Activated CD8-positive, alpha-beta memory T cell treated with anti-CD3 and anti-CD28 coated beads for 24 hours (primary cell): ENCODE measurements at places on chromosomes 7 and 10.

DNA sequence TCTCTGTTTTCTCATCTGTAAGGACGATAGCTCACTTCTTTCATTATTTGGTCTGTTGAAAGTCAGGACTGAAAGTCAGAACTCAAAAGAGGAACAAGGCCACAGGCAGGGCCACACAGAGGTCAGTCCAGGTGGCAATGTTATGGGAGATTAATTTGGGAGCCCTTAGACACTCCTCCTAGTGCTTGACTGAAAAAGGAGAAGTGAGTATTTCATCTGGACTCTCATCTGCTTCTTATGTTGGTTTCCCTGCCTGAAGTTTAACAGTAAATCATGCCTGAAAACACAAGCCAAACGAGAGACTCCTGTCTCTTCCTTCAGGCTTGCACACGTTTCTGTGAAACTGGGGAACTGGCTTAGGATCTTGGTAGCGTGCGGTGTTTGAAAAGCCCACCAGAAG, 248.5 kb downstream of the BUB3 start:
- no peak for DNase-seq

DNA sequence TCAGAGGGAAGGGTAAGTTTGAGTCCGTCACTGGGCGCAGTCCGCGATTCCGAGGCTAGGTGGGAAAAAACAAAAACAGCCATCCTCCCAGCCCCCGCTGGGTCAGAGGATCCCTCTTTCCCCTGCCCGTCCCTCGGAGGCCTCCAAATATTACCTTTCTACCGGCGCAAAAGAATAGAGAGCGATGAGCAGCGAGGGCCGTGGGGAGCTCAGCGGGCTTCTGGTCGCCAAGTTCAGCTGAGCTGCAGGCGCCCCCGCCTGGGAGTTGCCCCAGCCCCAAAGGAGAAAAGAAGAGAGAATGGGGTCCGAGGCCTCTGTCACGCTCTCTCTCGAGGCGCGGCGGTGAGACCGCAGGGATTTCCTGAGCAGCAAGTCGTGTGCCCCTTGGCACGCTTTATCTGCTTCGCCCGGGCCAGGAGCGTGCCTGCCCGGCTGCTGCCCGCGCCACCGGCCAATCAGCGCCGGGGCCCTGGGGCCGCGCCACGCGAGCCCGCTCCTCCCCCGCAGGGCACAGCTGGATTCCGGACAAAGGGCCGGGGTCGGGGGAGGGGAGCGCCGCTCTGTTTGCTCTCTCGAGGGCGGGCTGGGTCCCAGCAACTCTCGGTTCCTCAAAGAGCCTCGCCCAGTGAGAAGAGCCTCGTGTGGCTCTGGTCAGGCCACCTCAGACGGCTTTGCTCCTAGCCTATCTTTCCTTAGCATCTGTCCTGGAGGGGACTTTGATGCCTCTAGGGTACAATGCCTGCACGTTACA, at the start of gene NEUROG3:
NEUROG3 (minus strand) TSS at position 367 of the 751 bp plus-strand sequence. CDS start 379 bp downstream, outside the sequence.
- DNase-seq, result no peak

DNA sequence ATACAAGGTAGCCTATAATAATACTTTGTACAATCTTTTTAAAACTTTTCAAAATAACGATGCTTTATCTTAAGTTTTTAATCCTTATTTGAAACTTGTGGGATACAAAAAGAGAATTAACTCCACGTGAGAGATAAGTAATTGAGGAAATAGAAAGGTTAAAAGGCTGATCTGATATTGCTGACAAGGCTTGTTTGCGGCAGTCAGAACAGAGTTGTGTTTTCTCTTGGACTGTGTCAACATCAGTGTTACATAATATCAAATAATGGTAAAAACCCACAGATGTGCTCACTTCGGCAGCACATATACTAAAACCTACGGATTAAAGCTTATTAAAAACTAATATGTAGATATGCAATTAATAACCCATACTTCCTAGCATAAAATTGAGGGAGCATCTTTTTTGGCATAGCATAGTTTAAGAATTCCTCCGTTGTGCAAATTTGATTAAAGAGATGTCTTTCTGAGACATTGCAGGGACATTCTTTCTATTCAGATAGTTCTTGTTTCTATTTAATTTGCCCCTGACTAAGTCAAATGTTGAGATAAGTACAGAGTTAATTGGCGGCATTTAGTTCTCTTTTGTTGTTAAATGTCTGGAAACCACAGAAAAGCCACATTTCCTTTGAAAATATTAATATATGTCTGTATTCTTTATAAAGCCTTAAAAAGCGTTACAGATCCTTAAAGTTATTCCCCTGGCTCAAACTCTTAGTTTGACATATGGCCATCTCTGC, 63.3 kb downstream of the FAM185A start:
- no peak for DNase-seq

GRCh38 chr7:128162666-128163065, 78.4 kb upstream of the LEP start:
- DNase-seq, result peak; percentile 1
